Right renal pelvis (tissue), 4 donors: ENCODE measurements at places on chromosomes 1 and 21. TPM values are rescaled to one million over a fixed set of nuclear protein-coding genes. Genes with fewer than 3 reads are reported as not detected.

- DNase-seq = no peak
Observed at GRCh38 chr1:57461405-57461804, 37.5 kb upstream of the DAB1 start.

The C1orf141 gene
- polyA plus RNA-seq = not detected

- DNase-seq = no peak
Observed at GRCh38 chr1:75412616-75413015, 198.3 kb downstream of the SLC44A5 start.

DNA sequence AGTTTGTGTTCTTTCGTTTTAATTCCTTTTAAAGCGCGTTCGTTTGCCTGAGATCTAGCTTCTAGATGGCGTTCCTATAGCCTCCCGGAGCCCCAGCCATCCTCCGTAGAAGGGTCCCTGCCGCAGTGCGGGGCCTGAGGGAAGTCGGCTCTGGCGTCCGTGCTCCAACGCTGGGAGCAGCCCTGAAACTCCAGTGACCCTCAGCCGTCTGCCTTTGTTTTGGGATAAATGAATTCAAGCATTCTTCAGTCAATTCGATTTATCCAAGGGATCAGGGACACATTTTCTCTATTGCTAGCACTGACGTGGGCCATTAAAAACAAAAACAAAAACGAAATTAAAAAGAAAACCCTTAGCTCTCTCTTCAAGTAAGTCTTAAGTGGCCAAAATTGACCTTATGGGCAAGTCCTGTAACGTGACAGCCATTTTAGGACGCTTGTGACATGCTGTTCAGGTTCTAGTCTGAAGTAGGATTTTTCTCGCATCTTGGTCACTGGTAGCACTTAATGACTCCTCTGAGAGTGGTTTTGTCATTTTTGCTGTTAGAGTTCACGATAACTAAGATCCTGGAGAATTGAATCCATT is 742 bp upstream of the HSPA13 start:
- peak; percentile 13 for DNase-seq

- no peak for DNase-seq
Observed at GRCh38 chr1:47534436-47534835, 96.6 kb downstream of the FOXD2 start.

The GJA5 gene
- 29.0 TPM for polyA plus RNA-seq

DNA sequence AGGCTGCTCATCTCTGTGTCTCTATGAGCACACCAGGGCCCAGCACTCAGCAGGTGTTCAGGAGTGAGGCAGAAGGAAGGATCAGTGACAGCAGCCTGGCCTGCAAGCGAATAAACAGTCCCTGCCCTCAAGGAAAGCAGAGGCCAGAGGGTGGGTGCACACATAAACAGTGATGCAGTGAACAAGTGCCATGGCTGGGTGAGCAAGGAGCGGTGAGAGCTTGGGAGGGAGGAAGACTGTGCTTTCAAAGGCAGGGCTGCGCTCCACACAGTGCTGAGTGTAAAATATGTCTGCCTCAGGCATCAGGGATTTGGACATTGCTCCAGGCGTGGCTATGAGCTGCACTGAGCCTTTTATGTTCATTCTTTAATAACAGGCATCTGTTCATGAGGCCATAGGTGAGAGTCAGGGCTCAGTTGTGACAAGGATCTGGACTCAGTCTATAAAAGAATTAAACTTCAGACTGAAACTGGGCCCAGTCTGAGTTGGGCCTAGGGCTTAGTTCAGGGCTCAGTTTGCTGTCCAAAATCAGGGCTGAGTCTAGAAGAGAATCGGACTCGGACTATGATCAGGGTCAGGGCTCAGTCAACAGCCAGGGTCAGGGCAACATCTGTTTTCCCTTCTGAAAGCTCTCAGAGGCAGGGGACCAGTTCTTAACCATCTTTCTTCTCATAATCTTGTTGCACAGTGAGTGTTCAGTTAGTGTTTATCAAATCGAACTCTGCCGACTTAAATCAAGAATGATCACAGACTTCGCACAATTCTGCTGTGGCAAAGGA is 213.7 kb downstream of the FOXD2 start:
- DNase-seq = no peak

- no peak for DNase-seq
Observed at GRCh38 chr1:212539737-212540430, 68.7 kb upstream of the ATF3 start.

DNA sequence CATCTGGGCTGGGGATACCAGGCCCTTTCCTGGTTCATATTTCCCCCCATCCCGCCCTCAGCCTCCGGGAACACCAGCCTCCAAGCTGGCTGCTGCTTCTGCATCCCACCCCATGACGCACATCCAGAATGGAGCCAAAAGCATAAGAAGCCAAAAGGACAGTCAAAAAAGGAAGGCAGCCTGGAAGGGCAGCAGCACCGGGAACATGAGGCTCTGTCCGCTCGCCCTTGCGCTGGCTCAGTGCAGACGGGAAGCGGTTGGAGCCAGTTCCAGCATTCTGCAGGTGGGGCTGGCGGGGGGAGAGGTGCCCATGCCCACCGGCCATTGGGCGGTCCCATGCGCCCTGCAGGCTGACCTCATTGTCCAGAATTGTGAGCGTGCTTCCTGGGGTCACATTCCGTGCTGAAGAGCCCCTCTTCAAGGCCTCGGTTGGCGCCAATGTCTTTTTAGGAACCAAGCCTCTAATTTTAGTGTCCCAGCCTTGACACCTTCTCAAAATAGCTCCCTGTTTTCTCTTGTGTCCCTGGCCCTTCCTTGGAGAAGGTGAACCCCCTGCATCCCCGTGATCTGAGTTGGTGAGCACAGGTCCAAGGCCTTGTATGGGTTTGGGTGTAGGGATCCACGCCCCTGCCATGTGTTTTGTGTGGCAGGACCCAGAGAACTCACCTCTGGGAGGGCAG is 28.4 kb upstream of the NPPB start:
- DNase-seq = no peak

DNA sequence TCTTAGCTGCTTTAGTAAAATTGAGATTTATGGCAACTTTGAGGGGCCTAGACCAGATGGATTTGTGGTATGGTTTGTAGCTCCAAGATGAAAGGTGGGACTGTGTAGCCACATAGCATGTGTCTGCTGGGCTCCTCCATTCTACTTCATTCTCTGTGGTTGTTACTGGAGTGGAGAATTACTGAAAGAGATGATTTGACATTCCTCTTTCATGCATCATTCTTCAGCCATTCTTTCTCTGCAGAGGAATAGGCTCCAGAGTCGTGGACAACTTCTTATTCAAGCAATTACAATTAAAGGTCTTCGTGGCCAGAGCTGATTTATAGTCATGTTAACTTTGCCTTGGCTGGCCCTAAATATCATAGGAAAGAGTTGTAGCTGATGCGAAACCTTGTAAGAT is 328.9 kb downstream of the PAPPA2 start:
- DNase-seq = no peak

The LINGO4 gene
- polyA plus RNA-seq = not detected
